ENCODE measurements at places on chromosomes 7 and 10.

DNA sequence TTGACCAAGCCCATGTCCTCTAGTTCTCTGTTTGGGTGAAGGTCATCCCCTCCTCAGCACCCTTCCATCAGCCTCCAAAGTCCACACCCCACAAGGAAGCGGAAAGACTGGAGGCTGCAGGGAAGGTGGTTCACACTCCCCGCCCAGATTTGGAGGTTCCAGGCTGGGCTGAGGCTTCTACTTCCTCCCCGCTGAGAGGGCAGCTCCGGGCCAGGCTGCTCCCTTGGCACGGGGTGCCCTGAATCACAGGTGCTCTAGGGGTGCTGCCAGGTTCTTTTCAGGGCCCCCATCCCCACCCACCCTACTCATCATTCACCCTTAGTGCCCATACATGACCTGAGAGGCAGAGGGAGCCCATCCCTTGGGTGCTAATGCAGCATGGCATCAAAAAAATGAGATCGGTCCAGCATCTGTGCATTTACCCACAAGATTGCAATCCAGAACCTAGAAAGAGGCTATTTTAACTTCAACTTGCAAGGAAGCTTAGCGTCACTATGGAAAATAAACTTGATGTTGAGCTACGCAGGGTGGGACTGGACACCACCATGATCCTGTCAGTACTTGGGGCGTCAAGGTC, 47.3 kb upstream of the ZMIZ1 start:
- no peak for DNase-seq

DNA sequence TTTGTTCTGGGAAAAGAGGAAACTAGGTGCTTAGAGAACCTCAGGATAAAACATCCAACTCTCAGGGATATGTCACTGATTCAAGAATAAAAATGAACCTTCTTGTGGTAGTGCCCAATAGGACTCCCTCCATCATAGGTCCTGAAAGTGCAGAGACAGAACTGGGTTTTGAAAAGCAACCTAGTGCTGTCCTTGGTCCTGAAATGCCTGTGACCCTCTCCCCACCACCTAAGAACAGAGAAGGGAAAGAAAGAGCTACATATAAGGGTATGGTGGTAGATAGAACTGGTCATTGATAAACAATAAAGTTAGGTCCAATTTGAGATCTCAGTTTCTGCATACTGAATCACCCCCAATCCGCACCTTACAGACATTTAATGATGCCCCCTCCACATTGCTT, 953.3 kb downstream of the XPNPEP1 start:
- no peak for DNase-seq

DNA sequence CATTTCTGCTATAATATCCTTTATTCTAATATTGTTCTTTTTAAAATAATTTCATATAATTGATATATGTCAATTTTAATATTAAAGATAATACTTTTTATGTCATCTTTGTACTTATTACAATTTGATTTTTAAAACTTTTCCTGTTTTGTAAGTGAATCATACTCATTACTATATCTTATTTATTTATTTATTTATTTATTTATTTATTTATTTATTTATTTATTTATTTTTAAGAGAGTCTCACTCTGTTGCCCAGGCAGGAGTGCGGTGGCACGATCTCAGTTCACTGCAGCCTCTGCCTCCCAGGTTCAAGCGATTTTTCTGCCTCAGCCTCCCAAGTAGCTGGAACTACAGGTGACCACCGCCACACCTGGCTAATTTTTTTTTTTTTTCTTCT, 215.3 kb downstream of the SUGCT start:
- DNase-seq: no peak

- DNase-seq: no peak
These were observed 18.3 kb upstream of the TNRC18 start for GRCh38 chr7:5441840-5442503.

DNA sequence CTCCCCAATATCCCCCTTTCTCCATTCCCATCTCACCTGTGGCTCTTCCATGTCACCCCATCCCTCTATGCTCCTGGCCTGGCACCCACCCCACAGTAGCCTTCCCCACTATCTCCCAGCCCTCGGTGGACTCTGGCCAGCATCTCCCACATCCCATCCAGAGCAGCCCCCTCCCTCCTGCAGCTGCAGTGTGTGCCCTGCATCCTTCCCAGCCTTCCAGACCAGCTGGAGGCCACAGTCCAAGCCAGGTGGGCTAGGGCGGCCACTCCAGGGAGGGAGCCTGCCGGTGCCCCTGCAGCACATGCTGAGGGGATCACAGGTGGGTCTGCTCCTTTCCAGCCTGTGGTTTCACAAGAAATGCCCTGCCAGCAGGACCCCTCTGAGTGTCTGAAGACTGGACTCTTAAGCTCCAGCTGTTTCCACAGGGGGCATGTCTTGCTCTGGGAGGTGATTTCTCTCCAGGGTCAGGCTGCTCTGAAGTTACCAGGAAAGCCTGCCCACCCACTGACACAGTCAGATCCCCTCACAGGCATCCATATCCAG, 90.9 kb upstream of the PPIF start:
- DNase-seq: no peak

- DNase-seq: no peak
These were observed 983 bp downstream of the TNRC18 start for GRCh38 chr7:5422396-5423305.

DNA sequence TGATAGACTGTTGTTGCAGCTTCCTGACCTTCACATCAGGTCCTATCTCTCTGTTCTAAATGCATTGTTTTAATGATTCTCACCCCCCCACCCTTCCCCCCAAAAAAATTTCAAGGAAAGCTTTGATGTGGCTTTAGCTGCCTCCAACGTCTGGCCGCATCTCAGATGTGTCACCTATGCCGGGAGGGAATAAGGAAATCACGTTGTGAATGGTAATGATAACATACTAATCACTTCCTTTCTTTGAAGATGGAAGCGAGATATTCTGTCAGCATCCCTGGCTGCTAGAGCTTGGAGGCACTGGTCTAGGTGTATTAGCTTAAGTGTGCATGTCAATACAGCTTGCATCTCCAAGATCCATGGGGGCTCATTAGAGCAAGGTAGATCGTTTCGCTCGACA, 89.6 kb downstream of the VTI1A start:
- no peak for DNase-seq

DNA sequence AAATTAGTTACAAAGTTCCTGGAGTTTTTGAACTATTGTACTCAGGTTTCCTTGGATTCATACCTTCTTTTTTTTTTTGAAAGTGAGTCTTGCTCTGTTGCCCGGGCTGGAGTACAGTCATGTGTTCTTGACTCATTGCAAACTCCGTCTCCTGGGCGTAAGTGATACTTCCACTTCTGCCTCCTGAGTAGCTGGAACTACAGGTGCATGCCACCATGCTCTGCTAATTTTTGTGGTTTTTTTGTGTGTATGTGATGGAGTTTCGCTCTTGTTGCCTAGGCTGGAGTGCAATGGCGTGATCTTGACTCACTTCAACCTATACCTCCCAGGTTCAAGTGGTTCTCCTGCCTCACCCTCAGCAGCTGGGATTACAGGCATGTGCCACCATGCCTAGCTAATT, 22.3 kb downstream of the MCM10 start:
- DNase-seq: no peak

GRCh38 chr10:33073641-33074415, 115.8 kb upstream of the ITGB1 start:
- DNase-seq: no peak

DNA sequence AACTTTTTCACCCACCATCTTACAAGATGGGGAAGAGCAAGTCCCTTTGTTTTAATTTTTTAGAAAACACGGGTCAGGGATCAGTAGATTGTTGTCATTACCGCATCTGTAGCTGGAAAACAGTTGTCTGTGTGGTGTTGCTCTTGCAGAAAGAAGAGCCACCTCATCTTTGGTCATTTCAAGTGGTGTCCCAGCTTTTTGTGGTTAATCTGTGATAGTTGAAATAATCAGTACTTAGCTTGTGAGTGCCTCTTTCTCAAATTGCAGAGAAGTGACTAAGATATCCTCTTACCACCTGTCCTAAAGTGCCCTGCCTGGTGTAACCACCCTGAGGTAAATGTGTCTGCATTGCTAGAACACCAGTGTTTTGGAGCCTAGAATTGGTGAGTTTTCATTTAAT, 5.5 kb downstream of the PRPF18 start:
- DNase-seq: no peak

GRCh38 chr7:67021260-67021659, 24.6 kb downstream of the TYW1 start:
- no peak for DNase-seq

DNA sequence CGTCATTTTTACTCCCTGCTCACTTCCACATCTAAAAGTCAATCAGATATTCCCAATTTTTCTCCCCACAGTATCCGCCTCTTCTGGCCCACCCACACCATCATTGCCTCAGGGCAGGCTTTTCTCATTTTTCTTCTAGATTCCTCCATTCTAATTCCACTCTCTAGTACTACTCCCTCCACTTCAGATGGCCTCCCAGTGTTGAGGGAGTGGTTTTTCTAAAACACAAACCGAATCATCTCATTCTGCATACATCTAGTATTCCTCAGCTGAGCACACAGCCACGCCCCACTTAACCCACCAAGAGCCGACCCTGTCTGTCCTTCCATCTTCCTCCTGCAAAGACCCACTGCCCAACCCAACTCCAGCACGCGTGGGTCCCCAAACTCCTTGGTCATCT, 314.9 kb upstream of the NPVF start:
- DNase-seq: no peak

DNA sequence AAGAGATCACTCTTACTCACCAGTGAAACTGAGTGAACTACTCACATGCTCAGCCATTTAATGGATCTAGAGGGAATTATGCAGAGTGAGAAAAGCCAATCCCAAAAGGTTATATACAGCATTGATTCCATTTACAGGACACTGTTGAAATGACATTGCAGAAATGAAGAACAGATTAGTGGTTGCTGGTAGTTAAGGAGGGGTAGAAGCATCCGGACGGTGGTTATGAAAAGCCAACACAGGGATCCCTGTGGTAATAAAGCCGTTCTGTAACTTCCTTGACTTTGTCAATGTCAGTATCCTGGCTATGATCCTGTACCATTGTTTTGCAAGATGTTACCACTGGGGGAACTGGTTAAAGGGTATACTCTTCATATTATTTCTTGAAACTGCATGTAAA, 253.4 kb downstream of the USP6NL start:
- DNase-seq: no peak

GRCh38 chr7:102953406-102953805, 40.6 kb downstream of the LRRC17 start:
- DNase-seq: no peak

DNA sequence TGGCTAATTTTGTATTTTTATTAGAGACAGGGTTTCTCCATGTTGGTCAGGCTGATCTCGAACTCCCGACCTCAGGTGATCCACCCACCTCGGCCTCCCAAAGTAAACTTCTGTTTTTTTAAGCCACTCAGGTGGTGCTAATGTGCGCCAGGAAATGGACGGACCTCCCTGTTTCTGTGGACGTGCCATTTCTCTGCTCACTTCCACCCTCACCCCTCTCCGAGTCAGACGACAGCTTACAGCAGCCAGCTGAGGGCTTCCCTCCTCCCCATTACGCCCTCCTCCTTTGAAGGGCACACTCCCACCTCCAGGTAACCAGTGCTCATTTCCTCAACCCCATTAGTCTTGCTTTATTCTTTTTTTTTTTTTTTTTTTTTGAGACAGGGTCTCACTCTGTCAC, 41.7 kb upstream of the EZH2 start:
- DNase-seq: no peak

DNA sequence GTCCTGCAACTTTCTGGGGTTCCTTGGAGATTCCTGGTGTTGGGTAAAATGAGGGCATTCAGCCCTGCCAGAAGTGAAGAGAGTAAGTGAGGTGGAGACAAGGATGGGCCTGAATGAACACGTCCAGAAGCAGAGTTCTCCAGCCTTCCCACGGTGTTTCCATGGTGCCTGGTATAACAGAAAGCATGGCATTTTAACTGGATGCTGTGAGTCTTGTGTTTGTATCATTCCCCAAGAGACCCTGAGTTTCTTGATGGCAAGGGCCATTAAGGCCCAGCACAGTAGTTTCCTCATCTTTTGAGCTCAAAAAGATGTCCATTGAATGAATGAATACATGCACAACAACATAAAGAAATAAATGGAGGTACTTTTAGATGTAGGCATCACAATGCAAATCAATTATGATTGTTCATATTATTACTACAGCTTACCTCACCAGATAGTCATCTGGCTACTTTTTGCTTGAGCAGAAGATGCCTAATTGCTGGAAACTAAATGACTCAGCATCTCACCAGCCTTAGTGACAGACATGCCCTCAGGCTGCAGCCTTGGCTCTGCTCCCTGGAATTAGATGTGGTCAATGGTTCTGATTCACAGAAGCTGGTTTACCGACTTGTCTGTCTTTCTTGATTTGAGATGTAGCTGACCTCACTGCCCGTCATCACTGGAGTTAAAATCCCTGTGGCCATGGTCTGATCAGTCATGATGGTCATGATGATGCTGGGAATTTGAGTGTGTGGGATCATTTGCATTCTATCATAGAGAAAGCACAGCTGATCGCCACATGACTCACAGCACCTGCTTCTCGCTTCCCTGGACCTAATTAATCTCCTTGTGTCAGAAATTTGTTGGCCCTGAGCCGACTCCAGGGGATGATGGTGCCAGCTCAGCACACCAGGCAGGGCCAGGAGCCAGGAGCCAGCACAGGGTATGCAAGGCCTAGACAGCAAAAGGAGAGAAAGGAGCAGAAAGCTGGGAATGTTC, 83.9 kb downstream of the CXCL12 start:
- no peak for DNase-seq

- DNase-seq: no peak
These were observed 167.7 kb downstream of the DGKB start for GRCh38 chr7:14734839-14735321.

- no peak for DNase-seq
These were observed 2.9 kb upstream of the TARP start for GRCh38 chr7:38276096-38276877.

DNA sequence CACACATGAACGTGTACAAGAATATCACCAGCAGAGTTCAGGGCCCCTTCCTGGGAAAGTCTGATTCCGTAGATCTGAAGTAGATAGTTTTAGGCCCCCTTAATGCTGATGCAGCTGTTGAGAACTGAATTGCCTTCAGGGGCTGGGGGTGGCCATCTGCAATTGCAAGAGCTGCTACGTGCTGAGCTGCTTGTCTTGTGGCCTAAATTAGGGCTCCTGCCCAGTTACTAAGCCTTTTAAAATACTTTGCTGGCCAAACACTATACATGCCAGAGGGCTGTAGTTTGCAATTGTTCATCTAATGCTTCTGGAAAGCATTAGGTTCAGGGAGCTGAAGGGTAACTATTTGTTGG, 71.7 kb downstream of the TMEM178B start:
- no peak for DNase-seq

DNA sequence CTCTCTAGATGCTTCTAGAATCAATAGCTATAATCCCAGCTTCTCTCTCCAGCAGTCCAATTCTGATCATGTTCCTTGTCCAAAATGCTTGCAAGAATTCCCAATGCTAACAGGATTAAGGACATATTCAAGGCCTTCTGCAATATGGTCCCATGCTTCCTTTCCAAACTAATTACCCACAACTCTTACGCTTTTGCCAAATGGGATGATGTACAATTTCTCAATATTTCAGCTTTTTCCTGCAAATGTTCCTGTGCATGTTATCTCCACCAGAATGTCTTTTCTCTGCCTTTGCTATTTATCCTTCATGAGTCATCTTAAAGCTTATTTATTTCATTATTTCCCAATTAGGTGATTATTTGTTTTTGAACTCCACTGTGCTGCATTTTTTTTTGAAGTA, 556.4 kb downstream of the SORCS1 start:
- no peak for DNase-seq

- DNase-seq: no peak
These were observed 436.1 kb upstream of the FOXK1 start for GRCh38 chr7:4245866-4246470.

Data from NCI-H1417 treated with DMSO at 0.1 percent for 48 hours (cell line).